ENCODE measurements at places on chromosomes 13 and 19.

GRCh38 chr13:38421590-38422560 lies 72.2 kb downstream of the UFM1 start:
- DNase-seq, result no peak

GRCh38 chr19:8302734-8303133 lies 5.4 kb downstream of the CD320 start:
- DNase-seq, result no peak

GRCh38 chr13:82717249-82717648 lies 1165.0 kb downstream of the SLITRK1 start:
- DNase-seq, result peak; percentile 33

DNA sequence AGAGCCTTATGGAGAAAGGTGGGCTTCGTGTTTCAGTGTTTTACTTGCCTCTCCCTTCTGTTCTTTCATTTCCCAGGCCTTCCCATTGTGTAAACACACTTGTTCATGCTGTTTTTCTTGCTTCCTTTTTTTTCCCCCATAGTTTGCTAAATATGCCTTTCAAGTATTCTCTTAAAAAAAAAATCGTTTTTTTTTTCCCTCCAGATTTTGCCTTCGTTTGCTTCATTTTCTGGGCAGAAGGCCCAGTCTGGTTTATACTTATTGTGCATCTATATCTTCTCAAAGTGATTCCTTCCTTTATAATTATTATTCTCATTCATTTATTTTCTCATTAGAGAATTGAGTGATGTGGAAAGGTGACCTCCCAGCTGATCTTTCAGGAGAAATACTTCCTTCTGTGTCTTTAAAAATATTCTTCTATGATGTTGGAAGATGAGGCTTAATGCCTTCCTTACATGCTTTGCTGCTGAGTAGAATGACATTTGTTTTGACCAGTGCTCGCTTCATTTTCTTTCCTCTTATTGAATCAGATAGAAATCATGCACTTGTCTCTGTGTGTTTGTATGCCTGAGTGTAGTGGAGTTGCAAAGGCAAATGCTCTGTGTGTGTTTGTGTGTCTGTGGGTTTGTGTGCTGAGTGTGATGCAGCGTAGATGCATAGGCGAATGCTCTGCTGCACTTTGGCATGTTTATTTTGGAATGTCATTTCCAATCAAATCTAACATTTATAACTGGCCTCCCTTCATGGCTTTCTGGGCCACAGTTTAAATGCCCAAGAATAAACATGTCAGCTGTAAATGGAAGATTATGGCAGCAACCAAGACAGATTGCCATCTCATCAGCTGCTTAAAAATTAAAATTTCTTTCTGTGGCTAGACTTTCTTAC lies 591.4 kb downstream of the FGF9 start:
- no peak for DNase-seq

GRCh38 chr19:22326219-22326618 lies 40.0 kb downstream of the ZNF729 start:
- DNase-seq, result no peak

DNA sequence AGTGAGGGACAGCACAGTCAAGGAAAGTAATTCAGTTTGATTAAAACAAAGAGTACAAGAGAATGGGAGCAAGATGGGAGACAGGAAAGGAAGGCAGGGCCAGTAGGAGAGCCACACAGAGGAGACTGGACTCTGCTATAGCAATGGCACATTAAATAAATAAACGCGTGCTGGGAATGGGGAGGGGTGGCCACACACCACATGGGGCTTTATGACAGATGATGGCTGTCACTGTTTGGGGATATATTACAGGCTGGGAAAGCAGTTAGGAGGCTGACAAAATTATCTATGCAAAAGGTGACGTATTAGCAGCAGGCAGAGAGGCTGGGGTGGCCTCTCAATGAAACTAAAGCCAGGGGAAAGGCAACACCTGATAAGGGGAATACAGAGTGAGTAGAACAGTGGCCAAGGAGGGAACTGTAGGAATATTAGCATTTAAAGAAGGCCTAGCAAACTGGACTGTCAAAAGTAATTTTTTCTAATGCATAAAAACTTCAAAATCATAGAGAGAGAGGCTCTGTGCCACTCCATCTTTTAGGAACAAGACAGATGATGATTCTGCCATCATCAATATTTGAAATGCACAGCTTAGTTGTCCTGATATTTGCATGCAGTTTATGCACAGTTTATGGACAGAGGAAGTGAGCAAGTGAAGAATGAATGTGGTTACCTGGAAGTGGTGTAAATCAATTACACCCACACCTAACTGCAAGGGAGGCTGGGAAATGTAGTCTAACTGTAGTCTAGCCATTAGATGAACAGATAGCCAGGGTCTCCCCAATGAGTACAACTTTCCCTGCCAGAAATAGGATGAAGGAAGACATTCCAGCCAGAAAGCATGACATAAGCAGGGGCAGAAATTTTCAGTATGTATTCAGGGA lies 346.5 kb downstream of the FOXO1 start:
- DNase-seq, result no peak

- DNase-seq, result peak; percentile 49
These were observed 4.0 kb downstream of the C19orf38 start for GRCh38 chr19:10852098-10852800.

DNA sequence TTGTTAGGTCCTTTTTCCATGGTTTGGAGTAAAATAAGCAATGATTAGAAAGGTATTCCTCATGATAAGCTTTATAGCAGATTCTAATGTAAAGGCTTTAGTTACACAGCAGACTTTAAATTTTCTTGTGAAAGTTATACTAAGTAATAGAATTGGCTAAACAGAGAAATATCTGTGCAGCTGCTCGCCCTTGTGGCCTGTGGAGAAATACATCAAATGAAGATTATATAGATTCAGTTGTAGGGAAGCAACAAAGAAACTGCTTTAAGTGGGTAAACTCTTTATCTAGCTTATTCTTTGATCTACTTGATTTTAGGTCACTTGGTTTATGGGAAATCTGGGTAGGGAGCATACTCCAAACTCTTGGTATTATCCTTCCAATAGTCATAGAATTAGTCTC lies 1269.7 kb upstream of the SPRY2 start:
- DNase-seq, result no peak

DNA sequence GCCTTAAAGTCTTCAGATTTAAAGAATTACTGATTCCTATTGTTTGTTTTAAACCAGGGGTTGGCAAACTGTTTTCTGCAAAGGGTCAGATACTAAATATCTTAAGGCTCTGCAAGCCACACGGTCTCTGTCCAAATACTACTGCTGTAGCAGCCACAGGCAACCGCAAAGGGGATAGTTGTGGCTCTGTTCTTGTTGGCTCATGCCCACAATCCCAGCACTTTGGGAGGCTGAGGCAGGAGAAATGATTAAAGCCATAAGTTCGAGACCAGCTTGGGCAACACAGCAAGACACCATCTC lies 22.4 kb downstream of the RANBP3 start:
- no peak for DNase-seq

DNA sequence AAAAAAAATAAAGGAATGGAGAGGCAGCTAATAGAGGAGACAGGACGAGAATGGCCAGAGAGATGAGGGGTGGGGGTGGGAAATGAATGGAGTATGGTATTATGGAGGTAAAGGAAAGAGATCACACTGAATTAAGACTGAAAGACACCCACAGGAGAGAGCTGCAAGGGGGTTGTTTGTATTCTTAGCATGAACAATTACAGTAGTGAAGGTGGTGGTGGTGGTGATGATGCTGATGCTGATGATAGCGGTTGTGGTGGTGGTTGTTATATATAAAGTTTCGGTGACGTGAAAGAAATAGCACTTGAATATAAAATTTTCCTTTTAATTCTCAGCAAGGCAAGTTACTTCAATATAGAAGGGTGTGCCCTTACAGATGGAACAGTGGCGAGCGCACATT lies 2.8 kb upstream of the ADGRE3 start:
- no peak for DNase-seq

GRCh38 chr19:6062274-6062673 lies 48.0 kb downstream of the RFX2 start:
- no peak for DNase-seq

DNA sequence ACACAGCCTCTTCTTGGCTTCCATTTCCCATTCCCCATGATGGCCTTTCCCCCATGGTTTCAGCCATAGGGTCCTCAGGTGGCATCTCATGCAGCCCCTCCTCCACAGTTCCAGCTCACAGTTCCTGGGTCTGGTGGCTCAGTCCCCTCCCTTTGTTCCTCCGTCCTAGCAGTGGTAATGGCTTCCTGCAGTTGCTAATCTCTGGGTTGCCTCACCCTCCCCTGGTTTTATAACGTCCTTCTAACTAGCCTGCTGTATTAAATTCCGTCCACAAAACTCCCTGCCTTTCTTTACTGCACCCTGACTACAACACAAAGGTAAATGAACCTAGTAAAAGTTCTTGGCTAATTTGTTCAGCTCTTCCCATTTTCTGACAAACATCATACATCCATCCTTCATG lies 30.9 kb downstream of the CCDC70 start:
- DNase-seq, result no peak

GRCh38 chr19:44869733-44870470 lies 21.2 kb upstream of the TOMM40 start:
- DNase-seq, result no peak

- no peak for DNase-seq
These were observed 115.4 kb upstream of the TMTC4 start for GRCh38 chr13:100789968-100790367.

DNA sequence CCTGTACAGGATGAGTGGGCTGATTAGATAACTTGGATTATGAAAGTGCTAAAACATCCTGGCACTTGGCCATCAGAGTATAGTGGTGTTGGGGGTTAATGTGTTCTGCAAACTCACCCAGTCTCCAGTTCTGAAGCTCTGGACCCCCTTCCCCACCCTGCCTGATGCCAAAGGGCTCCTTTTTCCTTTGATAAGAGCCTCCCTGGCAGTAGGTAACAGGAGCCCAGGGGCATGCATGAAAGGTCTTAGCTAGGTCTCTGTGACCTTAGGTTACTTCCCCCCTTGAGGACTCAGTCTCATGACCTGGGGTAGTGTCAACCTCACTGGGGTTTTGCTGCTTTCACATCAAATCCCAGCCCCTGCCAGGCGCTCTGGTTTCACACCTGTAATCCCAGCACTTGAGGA lies 2.5 kb downstream of the RPS28 start:
- no peak for DNase-seq

- no peak for DNase-seq
These were observed 3.5 kb downstream of the KCNN4 start for GRCh38 chr19:43777163-43777695.

DNA sequence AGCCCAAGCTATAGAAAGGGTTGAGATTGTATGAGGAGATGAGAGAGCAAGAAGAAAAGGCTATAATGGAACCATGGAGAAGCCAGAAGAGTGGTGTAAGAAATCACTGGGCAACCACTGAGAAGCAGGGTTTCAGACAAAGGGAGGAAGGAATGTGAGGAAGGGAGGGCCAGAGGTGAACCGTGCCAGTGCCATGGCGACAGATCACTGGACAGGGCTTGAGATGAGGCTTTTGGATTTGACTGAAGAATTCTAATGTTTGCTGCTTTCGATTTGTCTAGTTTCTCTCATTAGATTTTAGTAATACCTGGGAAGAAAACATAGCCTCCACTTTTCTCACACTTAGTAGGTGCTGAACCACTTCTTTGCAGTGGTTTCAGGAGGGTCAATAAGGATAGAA lies 6.3 kb upstream of the GPR183 start:
- no peak for DNase-seq

DNA sequence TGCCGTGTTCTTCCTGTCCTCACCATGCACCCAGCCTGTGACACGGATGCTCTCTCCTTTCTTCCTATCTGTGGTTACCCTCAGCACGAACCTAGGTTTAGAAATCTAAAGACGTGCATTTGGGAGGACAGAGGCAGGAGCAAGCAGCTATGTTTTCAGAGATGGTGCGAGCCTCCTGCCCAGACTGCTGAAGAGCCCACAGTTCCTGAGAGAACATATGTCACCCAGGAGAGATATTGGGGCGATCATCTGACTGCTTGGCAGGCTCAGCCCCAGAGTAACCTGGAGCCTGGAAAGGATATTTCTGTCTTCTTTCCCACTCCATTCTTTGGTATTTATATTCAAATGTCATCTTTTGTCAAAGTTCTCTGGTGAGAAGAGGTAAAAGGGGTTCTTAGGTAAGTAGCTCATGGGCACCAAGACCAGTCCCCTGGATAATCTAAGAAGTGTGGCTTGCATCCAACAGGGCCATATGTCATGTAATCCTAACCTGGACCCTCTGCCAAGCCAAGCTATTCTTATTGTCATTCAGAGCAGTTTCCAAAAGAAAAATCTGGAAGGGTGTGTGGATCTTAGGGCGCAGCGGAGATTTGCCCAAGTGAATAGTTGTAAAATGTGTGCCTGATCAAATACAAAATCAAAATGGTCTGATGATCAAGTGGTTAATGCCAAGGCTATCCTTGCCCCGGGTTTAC lies 59.5 kb downstream of the FGF9 start:
- no peak for DNase-seq

DNA sequence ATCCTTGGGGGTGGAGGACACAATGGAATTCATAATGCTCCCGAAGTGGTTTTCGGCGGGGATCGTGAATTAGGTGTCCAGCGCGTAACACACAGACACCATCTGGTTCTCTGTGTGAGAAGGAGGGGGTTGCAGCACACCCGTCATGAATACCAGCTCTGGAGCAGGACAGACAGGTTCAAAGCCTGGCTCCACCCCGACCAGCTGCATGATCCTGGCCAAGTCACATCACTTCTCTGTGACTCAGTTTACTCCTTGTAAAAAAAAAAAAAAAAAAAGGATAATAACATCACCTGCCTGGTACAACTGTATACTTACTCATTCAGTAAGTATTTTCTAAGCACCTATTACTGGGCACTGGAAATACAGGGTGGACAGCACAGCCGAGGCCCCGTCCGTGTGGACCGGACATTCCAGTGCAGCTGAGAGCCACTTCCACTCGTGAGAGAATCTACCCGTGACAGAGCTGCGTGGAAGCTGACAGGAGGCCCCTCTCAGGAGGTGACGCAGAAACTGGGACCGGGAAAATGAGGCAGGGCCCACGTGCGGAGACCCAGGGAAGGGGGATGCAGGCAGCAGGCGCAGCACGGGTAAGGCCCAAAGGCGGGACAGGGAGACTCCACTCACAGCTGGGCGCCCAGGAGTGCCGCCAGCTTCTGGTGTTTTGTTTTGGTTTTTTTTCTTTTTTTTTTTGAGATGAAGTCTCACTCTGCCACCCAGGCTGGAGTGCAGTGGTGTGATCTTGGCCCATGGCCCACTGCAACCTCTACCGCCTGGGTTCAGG lies 12.0 kb downstream of the RDH13 start:
- no peak for DNase-seq

GRCh38 chr13:80374444-80374843 lies 33.5 kb upstream of the SPRY2 start:
- no peak for DNase-seq

GRCh38 chr19:42075364-42075615 lies 676 bp upstream of the ZNF574 start:
- no peak for DNase-seq

DNA sequence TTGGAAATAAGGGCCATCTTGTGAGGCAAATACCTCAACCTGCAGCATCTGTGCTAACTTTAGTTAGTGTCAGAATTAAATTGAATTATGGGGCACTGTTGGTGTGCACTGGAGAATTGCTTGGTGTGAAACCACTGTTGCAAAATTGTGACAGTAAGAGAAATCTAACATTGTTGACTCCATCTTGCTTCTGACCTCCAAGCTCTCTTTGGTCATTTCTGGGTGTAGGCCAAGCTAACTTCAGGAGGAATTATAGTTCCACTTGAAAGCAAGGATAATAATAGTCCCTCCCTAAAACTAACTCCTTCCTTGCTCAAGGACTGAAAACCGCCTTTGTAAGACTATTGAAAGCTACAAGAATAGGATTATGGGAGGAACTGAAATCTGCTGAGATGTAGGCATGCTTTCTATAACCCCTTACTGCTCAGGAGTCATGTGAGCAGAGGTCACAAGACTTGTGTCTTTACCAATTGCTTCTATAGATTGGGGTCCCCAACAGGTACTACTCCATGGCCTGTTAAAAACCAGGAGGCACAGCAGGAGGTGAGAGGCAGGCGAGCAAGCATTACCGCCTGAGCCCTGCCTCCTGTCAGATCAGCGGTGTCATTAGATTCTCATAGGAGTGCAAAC lies 24.9 kb upstream of the GAS6 start:
- no peak for DNase-seq
